ENCODE measurements at places on chromosomes 2 and 18. TPM values are rescaled to one million over a fixed set of nuclear protein-coding genes. Genes with fewer than 3 reads are reported as not detected.
A peak's percentile ranks its signal among the peaks of the same experiment; 100 is the strongest.

GRCh38 chr18:23884681-23885375 lies 129.7 kb upstream of the TTC39C start:
- DNase-seq: no peak

- no peak for DNase-seq
Observed at GRCh38 chr2:10768063-10768507, 44.5 kb downstream of the PDIA6 start.

DNA sequence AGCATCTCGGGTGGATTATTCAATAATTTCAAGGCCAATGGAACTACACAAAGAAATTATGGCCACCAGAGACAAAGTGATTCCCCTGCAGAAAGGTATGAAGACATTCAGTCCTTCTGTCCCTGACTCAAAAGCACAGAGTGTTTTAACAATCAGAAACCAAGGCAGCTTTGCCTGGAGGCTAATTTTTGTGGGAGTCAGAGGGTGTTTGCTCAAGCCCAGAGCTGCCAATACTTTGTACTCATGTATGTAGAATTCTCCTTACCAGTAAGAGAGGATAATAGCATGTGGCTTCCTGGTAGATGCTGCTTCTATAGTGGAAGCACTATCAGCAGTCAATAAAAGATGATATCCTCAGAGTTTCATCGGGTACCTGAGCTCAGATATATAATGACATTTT lies 178.4 kb downstream of the KCNE4 start:
- DNase-seq: peak; percentile 67

GRCh38 chr2:151840216-151841046 lies 12.2 kb upstream of the ARL5A start:
- DNase-seq: no peak

GRCh38 chr2:211329421-211329820 lies 773.0 kb downstream of the CPS1 start:
- DNase-seq: peak; percentile 49

DNA sequence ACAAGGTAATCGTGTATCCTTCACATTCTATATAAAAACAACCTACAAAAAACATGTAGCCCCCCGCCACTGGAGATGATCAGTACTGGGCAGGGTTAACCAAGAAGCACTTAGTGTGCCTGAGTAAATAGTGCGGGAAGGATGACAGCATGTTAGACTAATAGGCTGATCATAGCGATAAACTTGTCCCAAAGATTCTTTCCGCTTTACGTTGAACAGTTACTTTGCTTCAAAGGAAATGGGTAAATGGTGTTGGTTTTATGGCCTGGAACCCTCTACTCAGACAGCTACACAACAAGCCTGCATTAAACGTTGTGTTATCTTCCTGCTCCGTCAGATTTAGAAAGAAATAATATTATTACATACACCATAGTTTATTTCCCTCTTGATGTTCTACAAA lies 67.7 kb downstream of the CTAGE1 start:
- DNase-seq: peak; percentile 49

DNA sequence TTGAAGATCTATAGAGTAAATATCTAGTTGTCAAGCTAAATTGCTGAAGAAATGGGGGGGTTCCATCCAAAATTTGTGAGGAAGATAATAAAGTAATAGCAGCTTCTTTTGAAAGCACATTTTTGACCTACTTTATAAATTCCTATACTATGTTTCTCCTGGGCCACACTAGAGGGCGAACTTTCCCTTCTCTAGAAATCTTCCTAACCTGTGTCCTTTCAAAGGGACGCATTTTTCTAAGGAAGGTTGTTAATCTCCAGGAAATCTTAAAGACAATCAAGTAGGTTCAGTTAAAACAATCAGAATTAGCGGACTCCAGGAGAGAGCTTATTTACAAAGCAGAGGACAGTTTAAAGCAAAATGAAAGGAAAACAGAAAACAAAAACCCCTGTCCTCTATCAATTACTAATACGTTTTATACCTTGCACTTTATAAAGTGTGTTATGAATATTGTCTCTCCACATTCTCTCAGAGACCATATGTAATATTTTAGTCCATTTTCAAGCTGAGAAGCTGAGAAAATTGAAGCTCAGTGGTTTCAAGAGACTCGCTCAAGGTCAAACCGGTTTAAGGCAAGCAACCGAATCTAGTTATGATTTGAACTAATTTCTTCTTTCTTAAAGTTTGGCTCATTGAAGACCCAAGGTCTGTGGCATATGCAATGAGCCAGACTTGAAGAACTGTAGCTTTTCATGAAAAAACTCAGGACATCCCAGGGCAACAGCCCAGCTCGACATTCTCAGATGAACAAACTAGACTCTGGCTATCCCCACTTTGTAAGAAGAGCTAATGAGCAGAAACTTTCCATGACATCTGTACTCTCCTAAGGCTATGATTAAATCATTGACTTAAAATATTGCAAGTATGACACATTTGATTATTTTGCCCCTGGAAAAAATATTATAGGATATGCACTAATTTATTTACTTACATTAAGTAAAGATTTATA lies 273.6 kb downstream of the PAX3 start:
- peak; percentile 57 for DNase-seq

GRCh38 chr2:127770973-127771735 lies 39.8 kb downstream of the WDR33 start:
- peak; percentile 83 for DNase-seq

- peak; percentile 74 for DNase-seq
Observed at GRCh38 chr2:46299365-46300263, 2.4 kb downstream of the EPAS1 start.

GRCh38 chr2:54208364-54209240 lies 47.4 kb downstream of the TSPYL6 start:
- no peak for DNase-seq

GRCh38 chr18:9902832-9903231 lies 11.0 kb upstream of the VAPA start:
- DNase-seq: no peak

GRCh38 chr18:8705238-8705960 lies at the start of gene MTCL1:
TSS of gene MTCL1 (plus strand) at chr18:8705556. CDS start at chr18:8705661, 105 bp downstream.
- DNase-seq: peak; percentile 57

- no peak for DNase-seq
Observed at GRCh38 chr2:39304200-39304599, 60.4 kb upstream of the CDKL4 start.

GRCh38 chr2:150557020-150557600 lies 69.6 kb upstream of the RND3 start:
- DNase-seq: no peak

DNA sequence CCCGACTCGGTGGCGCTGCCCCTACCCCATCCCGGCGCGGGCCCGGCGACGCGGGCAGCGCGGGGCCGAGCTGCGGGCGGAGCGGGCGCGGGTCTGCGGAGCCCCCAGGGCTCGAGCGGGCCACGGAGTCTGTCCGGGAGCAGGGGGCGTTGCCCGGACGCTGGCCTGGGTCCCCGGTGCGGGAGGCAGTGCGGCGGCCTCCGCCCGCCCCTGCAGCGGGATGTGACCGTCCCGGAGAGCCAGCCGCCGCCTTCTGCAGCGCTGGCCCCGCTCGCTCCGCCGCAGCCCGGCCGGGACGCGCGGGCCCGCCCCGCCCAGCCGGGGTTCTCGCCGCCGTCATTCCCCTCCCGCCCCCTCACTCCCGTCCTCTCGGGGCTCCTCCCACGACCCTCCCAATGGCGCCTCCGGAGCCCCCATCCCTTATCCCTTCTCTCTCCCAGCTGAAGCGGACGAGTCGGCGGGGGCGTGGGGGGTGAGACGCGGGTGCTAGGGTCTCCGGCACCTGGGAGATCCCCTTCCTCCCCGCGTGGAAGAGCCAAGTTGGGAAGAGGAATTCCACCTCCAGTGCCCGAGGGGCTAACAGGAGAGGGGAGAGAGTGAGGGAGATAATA lies at the start of gene FNDC4:
Gene FNDC4, minus strand, starts transcription at position 257 of the 611 bp plus-strand sequence. CDS start 521 bp downstream, outside the sequence.
- DNase-seq: peak; percentile 22

DNA sequence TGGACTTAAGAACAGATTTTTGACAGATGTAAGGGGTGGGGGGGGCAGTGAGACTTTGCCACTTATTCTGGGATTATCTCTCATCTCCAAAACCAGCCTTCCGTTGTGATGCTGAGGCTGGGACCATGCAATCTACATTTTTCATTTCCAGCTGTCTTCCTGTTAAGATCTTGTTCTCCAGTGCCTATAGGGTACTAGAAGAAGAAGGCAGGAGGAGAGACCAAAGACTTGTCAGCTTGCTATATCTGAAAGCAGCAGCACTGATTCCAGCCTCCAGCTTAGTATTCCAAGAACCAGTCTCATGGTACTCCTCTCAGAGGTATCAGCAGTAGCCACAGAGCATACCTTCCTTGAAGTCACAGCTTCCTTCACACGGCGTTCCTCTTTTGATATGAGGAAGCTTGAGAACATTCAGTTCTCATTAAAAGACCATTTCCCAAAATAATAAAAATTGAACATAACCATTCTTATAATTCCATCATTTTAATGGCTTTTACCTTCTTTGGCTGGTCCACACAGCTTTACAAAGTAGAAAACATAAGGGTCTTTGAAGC lies 49.8 kb downstream of the USP34 start:
- DNase-seq: no peak

- DNase-seq: no peak
Observed at GRCh38 chr2:176566961-176567360, 297.7 kb downstream of the MTX2 start.

DNA sequence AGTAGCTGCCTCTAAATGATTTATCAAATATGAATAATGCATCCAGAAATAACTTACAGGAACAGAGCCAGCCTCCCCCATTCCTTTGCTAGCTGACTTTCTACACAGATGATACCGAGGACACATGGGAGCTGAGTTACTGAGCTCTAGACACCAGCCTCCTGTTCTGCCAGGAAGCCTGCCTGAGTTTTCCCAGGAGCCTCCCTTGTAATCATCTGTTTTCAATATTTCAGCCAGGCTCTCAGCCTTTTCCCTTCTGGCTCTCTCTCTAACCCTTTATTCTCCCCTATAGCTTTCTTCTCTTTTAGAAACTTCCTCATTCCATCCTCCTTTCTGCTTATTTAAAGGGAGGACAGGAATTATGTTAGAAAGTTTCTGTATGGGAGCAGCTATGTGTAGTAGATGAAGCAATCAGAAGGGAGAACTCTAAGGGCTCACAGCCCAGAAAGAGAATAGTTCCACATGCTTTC lies 911.6 kb downstream of the TDRD15 start:
- DNase-seq: no peak

DNA sequence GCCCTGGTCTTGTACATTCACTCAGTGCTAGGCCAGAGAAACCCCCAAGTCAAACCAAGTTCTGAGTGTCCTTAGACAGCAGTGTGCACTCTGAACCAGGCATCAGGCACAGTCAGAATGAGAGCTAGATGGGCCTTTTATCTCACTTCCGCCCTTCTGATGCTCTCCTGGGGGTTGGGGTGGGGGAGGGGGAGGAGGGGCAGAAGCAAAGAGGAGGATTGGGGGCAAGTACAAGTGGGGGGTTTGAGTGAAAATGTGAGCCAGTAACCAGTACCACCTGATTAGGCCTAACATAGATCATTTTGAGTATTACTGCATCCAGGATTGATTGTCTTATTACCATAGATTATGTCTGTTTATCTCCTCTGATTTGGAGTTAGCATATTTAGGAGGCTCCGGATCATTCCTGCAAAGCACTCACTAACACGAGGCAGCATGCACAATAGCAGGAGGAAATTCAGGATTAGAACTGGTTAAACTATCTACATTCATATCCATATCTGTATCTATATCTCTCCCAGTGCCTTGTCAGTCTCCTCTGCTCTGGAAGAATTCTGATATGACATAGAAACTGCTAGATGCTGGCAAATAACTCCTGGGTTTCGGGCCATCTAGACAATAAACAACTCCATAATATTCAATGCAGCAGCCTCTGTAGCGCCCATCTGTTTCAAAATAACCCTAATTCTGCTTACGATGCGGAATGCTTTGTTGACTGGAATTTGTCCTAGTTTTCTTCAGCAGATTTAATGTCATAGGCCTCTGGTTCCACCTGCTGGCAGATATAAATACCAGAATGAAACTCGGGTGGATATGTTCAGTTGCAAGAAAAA lies 149.1 kb downstream of the RHBDD1 start:
- DNase-seq: peak; percentile 75

DNA sequence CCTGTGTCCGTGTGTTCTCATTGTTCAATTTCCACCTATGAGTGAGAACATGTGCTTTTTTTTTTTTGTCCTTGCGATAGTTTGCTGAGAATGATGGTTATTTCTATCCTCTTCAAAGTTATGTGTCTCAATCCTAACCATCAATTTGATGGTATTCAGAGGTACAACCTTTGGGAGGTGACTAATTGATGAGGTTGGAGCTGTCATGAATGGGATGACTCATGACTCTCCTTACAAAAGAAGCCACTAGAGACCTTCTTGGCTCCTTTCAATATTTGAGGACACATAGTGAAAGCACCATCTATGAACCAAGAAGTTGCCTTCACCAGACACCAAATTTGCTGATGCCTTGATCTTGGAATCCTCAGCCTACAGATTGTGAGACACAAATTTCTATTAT lies 677.1 kb upstream of the DDX18 start:
- DNase-seq: peak; percentile 7

GRCh38 chr2:72001937-72002690 lies 145.5 kb downstream of the CYP26B1 start:
- no peak for DNase-seq

DNA sequence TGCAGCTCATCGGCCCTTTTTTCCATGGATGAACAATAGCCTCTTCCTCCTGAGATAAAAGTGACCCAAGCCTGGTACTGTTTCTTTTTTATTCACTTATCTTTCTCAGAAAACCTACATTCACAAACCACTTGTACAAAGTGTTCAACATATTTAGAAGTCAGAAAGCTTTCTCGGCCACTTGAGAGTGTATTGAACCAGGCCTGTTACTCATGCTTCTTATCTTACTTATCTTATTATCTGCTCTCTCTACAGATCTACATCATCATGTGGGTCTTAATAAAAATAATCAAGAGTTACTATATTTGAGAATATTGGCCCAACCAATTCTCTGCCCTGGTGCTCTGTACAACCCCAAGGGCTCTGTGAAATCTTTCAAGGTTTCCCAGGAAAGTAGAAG lies 242.1 kb downstream of the MREG start:
- no peak for DNase-seq

DNA sequence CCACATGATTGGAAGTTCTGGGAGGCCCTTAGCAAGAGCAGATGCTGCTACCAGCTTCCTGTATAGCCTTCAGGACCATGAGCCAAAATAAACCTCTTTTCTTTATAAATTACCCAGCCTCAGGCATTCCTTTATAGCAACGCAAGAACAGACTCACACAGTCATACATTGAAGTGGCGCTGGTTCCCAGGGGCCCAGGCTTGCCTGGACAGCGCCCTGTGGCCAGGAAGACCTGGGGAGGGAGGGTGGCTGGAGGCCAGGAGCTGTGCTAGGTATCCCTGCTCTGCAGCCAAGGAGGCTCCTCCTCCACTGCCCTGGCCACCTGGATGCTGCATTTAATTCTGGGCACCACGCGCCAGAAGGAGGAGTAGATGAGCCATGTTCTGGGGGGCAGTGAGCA lies 98.1 kb downstream of the AGAP1 start:
- no peak for DNase-seq

GRCh38 chr18:42392416-42392815 lies 437.4 kb downstream of the PIK3C3 start:
- DNase-seq: no peak

Gene STPG4
- not detected for total RNA-seq

Gene GCG
- total RNA-seq: not detected

Gene EGR4
- total RNA-seq: not detected

Gene GATA6
- total RNA-seq: 24.1 TPM

Gene PPP4R1
- total RNA-seq: 154 TPM

Gene ZBTB7C
- total RNA-seq: 1.1 TPM

Gene SRD5A2
- total RNA-seq: 0.07 TPM

Gene ANKRD53
- total RNA-seq: not detected

Gene ASB18
- total RNA-seq: 0.15 TPM

Gene RNF25
- 35.1 TPM for total RNA-seq

Gene POLE4
- 132 TPM for total RNA-seq

Gene ASB1
- total RNA-seq: 60.0 TPM

Gene WDSUB1
- 3.5 TPM for total RNA-seq

Data from PC-3 (cell line).